Hematopoietic multipotent progenitor cell treated with erythropoietin and hydrocortisone succinate and interleukin-3 and kit ligand, for 17 days (in vitro differentiated cells): ENCODE measurements at places on chromosomes 7 and 10.

DNA sequence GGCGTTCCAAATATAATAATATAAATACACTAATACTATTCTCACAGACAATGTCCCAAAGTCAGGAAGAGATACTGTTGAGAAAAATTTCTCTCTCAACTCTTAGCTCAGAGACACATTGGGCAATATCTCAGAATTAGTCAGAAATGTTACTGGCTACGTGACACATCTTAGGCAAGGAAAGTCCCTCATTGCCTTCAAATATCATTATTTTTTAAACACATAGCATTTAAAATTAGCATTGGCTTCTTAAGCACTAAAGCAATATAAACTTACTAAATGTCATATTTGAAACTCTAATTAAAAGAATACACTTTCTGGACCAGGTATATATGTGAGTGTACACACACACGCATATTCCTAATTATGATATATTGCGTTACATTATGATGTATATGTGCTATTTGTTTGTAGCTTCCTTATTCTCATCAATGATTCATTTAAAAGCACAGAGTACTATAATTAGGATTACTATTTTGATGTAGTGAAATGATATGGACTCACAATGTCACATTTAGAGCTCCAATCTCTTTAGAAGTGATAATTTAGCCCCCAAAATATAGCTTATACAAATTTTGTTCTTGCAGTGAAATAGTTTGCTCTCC, 255.8 kb downstream of the TWIST1 start:
- DNase-seq = no peak

GRCh38 chr7:42262964-42263363, 26.0 kb upstream of the GLI3 start:
- DNase-seq = no peak

GRCh38 chr7:80207501-80207900, 72.9 kb downstream of the GNAI1 start:
- DNase-seq = no peak

DNA sequence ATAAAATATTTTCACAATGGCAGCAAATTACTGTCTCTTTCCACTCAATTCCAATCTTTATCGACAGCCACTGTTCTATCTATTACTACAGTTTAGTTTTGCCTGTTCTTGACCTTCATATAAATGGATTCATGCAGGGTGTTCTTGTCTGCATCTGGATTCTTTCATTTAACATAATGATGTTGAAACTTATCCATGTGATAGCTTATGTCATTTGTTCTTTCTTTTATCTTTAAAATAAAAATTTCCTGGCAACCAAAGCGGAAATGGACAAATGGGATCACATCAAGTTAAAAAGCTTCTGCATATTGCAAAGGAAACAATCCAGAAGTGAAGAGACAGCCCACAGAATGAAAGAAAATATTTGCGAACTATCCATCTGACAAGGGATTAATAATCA, 20.5 kb upstream of the DMTF1 start:
- DNase-seq = no peak

- no peak for DNase-seq
Measured at GRCh38 chr7:51013861-51014511, 231.3 kb upstream of the GRB10 start.

- DNase-seq = no peak
Measured at GRCh38 chr7:110938165-110938564, 152.8 kb upstream of the LRRN3 start.

- no peak for DNase-seq
Measured at GRCh38 chr7:30921540-30922401, 10.1 kb downstream of the AQP1 start.

DNA sequence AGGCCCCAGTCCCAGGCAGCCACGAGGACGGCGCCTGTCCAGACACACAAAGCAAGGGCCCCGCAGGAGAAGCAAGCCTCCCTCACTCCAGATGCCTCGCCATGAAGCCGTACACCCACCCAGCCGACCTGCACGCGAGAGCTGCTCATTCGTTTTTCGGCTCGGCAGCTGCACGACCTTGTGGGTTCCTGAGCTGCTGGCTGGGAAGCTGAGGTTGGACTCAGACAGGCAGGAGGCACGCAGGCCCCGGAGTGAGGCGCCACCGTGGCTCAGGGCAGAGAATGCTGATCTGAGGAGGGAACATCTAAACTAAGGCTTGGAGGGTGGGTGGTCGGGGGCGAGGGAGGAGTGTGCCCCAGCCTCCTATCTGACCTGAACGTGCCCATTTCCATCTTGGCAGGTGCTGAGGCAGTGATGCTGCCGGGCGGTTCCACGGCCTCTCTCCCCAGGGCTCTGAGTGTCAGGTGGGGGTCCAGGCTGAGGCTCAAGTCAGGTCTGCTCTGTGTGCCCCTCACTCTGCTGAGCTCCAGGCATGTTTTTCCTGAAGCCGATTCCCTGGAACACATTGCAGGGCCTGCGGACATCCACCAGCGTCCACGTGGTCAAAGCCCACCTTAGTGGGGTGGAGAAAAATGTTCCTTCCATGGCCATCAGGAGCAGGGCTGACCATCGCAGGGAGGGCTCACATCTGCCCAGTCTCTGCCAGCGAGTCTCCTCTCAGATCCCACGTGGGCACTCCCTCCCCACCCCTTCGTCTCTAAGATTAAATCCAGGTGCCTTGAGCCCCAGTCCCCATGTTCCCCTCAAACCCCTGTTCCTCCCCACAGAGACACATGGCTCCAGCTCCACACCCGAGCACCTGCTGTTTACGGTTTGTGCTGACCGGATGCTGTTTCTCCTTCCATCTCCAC, 28.1 kb upstream of the FAM20C start:
- DNase-seq = no peak

DNA sequence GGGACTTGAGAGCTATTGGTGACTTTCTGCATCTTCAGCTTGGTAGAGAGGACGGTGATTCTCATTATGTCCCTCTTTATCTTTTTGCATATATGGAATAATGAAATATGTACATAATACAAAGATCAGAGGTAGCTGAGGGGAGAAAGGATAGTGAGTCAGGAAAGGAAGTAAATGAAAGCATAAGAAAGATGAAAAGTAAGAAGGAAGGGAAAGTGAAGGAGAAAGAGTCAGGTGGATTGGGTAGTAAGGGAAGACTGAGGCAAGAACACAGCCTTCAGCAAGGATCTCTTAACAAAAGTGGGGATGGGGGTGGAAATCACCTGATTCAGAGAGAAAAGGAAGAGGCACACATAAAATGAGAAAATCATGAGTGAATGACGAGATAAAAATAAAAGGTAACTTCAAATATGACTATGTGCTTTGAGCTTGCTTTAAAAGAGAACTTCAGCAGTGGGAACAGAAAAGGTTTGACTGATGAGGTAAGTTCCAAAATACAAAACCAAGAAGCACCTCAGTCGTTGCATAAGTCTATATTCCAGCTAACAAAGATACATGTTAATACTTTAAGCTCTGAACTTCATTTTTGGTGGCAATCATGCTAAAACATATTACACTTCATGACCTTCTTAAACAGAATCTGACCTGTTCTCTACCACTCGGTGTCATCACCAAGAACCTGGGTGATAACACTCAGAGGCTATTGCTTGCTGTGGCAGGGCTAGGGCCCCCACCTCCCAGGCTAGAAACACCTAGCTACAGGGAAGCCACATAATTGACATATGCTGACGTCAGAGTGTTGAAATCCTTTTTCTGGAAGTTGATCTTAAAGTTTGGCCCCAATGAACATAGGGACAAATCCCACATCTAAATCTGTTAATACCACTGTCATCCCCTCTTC, 32.9 kb downstream of the NRCAM start:
- DNase-seq = no peak

DNA sequence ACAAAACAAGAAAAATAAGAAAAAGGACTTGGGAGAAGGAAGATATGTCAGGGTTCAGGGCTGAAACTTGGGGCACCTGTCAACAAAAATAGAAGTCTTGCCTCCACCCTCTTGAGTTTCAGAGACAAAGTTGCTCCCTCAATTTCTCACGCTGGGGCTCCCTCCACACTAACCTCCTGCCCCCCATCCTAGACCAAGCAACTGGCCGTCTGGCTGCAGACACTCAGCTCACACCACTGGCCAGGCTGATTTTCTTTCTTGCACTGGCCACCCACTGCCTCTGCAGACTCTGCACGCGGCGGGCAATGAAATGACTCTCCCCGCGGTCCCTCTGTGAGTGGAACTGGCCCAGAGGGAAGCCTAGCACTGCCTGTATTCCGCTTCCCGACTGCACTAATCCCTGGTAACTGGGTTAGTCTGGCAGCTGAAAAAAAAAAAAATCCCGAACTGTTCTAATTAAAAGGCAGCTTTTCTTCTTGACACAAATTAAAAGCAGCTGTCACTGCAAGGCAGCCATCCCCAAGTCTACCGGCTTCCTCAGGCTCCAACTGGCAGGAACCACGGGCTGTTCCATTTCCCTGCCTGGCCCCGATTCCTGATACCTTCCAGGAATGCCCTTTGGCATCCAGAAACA, 83.5 kb downstream of the SPDYE5 start:
- DNase-seq = no peak

GRCh38 chr10:69801094-69801433, 642 bp upstream of the COL13A1 start:
- DNase-seq = no peak

GRCh38 chr7:47878662-47879061, 69.6 kb downstream of the PKD1L1 start:
- DNase-seq = no peak

GRCh38 chr7:135207406-135208101, 3.8 kb downstream of the WDR91 start:
- DNase-seq = peak; percentile 58

- no peak for DNase-seq
Measured at GRCh38 chr10:14686356-14686755, 88.3 kb downstream of the FAM107B start.

DNA sequence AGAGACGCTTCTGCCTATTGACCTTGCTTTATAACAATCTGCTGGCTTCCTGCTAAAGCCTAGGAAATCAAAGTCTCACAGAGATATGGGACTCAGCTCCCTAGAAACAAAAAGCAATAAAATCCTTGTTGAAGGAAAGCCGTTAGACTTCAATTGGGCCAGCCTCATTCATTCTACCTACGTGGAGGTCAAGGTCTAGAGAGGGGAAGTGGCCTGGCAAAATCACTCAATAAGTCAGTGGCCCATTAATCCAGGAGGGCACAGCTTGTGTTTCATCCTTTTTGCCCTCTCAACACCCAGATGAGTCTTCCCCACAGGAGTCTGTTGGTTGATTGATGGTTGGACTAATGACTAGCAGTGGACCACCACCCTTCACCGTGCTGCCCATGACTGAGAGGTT, 40.5 kb upstream of the ACSL5 start:
- DNase-seq = no peak

- DNase-seq = no peak
Measured at GRCh38 chr10:35789996-35790395, 147.9 kb upstream of the FZD8 start.

DNA sequence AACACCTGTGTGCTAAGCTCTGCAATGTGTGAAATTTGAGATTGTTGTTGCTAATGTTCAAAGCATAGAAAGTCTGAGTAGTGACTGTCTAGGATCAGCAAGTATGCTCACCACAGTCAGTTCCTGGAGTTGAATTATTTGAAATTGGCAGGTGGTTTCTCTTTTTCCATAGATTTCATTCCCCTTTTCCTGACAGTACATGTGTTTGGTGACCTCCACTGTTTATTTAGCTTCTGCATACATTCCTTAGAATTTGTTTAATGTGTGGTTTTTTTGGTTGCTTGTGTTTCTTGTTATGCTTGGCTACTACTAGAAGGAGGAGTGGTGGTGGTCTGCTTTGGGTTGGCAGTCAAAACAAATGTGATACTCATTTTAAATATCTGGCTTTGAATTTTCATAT, 52.3 kb downstream of the FOXP2 start:
- no peak for DNase-seq

DNA sequence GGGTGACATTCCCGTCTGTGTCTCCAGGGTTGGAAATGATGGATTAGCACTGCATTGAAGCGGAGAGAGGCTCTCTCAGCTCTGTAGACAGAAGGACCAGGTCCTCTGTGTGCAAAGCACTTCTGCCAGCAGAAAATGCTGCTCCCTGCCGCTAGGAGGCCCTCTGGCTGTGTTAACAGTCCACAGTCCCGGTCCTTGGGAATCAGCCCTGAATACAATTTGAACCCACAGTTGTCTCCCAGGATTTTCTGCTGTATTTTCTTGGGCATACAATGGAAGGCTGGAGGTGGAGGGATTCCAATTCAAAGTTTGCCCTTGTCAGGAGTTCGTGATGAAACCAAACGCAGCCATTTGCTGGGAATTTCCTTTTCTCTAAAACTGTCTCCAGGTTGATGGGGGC, 205.2 kb downstream of the GLRX3 start:
- DNase-seq = no peak

DNA sequence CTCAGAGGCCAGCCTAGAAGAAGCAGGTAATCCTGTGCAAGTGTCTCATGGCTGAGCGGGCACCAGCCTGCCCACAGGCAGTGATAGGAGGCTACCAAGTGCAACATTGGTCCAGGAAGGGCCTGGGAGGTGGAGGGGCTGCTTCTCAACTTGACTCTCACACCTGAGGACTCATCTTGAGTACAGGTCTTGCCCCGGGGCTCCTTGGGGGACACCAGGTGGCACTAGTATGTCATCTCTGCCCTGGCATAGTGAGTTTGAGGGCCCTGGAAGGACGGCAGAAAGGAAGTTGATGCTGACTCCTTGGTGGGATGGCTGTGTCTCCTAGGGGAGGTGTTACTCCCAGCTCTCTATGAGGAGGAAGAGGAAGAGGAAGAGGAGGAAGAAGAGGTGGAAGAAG, 2.3 kb downstream of the CCDC136 start:
- no peak for DNase-seq

DNA sequence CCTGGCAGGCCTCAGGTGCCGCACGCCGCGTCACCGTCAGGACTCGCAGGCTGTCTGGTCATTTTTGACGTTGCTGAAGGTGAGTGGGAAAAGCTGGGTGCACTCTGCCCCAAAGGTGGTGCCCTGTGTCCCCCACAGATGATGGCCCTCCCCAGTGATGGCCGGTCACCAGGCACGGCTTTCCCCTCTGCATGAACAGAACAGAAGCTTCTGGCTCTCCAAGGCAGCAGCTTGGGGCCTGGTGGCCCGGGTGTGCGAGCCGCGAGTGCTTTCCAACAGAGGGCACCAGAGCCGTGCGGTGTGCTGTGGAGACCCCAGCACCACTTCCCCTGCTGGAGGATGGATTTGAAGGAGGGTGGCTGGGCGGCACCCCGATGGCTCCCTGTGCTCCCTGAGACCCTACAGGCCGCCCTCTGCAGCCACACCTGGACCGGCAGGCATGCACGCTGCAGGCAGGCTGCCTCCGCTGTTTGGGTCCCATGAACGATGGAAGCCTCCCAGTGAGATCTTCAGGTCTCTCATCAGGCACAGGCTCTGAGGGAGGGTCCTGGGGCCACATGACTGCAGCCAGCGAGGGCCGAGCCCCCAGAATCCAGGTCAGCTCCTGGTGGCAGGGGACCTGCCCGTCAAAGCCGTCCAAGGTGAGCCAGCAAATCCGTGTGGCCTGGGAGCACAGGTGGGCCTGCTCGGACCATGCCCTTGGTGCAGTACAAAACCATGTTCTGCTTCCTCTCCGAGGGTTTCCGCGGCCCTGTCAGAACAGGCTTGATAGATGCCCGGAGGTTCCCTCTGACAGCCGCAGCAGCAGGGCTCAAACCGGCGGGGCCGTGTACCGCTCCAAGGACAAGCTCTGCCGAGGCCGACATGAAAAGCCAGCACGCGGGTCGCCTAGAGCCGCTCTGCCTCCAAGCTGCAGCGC, 195.4 kb downstream of the EBF3 start:
- no peak for DNase-seq
